Glomerular endothelial cell (primary cell): ENCODE measurements at places on chromosomes 4 and X. TPM values are rescaled to one million over a fixed set of nuclear protein-coding genes. Genes with fewer than 3 reads are reported as not detected.

DNA sequence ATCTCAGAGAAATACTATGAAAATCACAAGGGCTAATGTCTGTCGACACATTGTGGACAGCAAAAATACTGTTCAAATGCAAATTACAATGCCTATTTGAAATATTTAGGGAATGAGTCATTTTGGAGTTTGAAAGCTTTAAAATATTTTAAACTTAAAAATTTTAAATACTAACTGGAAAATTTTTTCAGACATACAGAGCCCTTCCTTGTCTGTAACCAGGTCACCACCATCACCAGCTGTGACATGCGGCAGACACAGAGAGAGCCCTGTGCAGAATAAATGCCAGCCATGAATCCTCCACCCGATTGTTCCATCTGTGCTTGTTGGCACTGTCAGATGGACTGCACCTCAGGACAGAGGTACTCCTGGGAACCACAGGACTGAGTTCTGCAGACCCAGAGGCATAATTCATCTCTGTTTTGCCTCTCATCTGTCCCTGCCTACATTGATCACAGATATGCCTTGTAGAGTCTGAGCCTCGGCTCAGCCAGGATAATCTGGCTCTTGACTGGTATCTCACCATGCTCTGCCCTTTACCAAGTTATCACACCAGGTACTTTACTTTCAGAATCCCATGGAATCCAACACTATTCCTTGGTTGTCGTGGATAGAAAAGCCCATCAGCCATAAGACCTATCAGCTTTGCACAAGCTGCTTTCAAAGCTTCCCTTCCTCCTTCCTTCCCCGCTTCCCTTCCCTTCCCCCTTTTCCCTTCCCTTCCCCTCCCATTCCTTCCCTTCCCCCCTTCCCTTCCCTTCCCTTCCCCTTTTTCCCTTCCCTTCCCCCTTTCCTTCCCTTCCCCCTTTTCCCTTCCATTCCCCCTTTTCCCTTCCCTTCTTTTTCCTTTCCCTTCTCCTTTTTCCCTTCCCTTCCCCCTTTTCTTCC lies 67.2 kb downstream of the TBC1D9 start:
- no peak for DNase-seq

DNA sequence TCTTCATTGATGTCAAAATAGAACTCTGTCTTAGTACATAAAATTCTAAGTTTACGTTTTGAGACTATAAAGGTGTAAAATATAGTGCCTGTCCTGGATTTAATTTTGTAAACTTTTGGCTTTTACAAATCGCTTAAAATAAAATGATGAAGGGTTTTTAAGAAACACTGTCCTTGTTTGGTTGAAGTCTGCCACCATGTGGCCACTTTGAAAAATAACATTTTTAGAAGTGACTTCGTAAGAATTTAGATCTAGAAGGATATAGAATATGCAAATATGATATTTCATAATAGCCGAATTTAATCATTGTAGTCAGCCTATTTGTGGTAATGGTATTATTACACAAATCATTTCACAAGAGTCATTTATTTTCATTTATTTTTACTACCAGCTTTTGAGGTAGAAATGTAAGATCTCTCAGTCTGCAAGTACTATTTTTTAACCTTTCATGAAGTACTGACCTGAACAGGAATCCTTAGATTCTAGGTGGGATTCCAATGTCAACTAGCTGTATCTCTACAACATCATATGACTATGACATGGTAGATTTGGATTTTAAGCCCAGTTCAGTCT lies 31.0 kb upstream of the FAT4 start:
- no peak for DNase-seq

GRCh38 chrX:141934059-141934641 lies 30.5 kb downstream of the MAGEC1 start:
- no peak for DNase-seq

MAB21L2 gene
- total RNA-seq, result 0.24 and 0.70 TPM in 2 replicates

PAGE1 gene
- total RNA-seq, result not detected in 2 replicates

AFAP1 gene
- 88.3 and 92.8 TPM in 2 replicates for total RNA-seq

DNA sequence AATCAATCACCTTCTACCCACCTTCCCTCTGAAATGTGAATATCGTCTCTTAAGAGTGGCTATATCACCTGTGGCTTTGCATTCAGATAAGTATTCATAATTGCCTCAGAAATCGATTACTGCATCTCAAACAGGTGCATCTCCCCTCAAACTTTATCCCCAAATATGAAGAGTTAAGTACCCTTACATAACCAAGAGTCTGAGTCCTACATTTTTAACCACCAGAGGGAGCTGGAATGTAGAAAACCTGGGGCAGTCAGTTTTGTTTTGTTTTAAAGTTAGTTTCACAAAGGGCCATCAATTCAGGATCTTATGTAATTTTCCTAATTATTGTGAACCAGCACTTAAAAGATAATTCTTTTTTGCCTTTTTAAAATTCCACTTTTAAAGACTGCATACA lies 5.7 kb downstream of the TCEANC start:
- no peak for DNase-seq

ZMAT1 gene
- 1.6 and 4.8 TPM in 2 replicates for total RNA-seq

DNA sequence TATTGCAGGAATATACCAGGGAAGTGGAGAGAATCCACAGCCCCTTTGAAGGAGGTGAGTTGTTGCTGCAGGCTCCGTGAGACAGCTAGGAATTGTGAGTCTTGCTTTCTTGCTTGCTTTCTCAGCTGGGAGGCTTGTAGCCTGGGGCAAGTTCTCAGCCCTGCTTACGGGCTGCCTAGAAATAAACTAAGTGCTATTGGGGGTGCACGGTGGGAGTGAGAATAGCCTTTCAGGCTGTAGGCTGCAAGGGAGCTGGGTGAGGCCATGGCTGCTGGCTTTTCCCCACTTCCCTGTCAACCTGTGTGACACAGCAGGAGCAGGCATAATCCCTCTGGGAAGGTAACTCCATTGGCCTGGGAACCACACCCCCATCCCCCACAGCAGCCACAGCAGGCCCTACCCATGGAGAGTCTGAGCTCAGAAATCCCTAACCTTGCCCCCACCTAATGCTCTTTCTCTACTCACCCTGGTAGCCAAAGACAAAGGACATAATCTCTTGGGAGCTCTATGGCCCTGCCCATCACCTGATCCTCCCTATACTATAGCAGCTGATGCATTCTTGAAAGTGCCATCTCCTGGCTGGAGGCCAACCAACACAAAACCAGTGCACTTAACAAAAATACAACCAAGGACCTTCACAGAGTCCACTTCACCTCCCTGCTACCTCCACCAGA lies 113.0 kb downstream of the MMRN1 start:
- DNase-seq, result no peak

SPP1 gene
- 6.7 and 33.4 TPM in 2 replicates for total RNA-seq

DNA sequence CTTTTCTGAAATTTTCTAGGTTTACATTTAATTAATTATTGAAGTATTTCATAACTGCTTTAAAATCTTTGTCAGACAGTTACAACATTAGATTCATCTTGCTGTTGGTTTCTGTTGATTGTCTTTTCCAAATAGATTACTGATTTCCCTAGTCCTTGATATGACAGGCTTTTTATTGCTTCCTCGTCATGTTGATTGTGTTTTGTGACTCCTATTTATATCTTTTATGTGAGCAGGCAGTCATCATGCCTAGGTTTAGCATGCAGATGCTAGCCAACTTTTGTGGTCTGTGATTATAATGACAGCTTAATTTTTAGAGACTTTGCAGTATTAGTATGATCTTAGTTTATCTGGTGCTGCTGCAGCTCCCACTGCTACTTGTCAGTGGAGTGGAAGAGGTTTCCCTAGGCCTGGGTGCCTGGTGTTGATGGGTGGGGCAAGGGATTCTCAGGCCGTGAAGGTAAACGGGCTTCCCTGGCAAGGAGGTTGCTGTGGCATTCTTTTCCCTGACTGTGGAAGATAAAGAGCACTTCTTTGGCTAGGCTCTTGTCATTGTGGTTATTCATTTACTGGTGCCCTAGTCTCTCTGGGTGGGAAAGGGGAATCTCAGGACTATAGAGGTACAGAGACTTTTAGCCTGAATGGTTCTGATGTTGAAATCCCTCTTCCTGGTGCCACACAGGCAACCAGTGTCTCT lies 65.7 kb downstream of the SERPINA7 start:
- no peak for DNase-seq

UBE2D3 gene
- 319 and 344 TPM in 2 replicates for total RNA-seq

KCNIP4 gene
- not detected in 2 replicates for total RNA-seq

- DNase-seq, result no peak
Measured at GRCh38 chrX:110462957-110463356, 104.3 kb downstream of the RTL9 start.

SMIM10L2A gene
- 1.3 and 1.5 TPM in 2 replicates for total RNA-seq

- DNase-seq, result no peak
Measured at GRCh38 chr4:187887906-187888305, 107.7 kb upstream of the ZFP42 start.

GRCh38 chrX:123291623-123292022 lies 107.5 kb downstream of the GRIA3 start:
- DNase-seq, result no peak

DNA sequence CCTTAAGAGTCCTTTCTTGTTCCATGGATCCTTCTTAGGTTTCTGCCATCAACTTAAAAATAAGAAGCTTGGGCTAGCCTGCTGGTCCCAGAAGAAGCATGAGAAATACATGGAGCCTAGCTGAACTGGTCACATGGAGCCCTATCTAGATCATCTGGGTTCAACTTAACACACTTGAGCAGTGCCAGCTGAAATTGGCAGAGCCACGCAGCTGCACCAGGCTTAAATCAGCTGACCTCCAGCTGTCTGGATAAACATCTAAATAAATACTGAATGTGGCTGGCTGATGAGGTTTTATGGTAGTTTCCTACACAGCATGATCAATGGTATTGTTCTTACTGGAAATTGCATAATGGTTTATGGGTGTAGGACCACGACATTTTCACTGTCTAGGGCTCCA lies 598.4 kb upstream of the FAM241A start:
- no peak for DNase-seq

DNA sequence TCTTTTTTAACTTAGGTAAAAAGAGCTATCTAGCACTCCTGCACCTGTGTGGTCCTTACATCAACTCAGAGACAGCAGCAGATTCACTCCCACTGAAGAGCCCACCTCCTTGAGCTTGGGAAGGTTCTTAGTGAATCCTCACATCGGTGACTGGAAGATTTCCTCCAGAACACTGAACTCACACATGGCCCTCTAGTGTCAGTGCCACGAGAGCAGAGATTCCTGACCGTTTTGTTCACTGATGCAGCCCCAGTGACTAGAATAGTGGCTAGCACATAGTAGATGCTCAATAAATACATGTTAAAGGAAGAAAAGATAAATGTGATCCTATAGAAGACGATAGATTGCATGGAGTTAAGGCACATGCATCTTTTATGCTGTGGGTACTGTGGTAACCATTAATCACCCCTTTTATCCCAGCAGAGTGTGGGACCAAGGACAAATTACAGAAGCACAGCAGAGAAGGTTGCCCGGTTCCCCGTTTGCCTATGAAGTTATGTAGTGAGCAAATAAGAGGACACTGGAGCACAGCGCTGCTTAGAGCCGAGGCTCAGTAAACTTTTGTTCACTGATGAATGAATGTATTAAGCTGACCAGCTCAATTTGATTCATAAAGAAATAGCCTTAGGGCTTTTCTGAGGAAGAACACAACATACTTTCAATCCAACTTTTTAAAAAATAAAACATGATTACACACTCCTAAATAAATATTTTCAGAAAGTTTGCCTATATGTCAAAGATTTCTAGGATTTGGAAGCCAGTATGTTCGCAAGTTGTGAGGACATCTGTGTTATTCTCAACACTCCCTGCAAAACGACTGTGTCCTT lies 8.7 kb downstream of the GASK1B start:
- DNase-seq, result no peak

DNA sequence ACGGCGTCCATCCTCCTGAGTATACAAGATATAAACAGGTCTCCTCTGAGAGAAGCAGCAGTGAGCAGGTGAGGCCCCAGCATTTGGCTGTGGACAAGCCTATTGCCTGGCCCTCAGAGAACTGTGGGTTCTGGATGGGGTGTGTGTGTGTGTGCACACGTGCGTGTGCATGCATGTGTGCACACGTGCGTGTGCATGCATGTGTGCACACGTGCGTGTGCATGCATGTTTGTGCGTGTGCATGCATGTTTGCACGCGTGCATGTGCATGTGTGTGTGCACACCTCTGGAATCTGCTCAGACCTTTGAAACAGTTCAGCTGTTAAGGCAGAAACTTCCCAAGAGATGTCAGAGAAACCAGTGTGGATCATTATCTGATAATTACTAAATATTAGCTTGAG lies 22.2 kb upstream of the FHL1 start:
- no peak for DNase-seq

FRG2 gene
- total RNA-seq, result not detected in 2 replicates

DNA sequence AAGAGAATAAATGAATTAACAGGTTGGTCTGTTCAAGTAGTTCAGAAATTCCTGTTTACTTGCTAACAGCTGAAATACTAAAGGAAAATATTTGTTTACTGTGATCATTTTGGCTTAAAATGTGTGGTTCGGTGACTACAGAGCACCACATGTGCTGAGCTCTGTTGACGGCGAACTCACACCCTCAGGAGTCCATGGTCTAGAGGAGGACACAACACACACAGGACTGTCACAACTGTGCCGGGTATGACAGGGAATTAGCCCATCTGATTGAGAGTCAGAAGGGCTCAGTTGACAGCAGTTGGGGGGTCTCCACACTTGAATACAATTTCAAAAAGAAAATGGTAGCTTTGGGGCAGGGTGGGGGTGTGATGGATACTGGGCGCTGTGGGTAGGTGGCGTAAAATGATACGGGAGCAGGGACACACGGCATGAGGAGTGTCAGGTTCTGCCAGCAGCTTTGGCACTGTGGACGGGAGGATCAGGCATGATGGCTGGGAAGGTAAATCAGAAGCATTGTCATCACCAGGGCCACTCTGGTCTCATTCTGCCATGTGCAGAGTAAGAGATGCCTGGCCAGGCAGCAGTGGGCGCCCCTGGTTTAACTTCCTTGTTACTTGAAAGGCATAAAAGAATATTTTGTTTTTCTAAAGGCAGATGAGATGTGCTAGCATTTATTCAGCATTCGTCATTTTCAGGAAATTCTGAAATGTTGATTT lies 33.3 kb downstream of the CLDN22 start:
- DNase-seq, result no peak

- no peak for DNase-seq
Measured at GRCh38 chr4:38931125-38931524, 63.5 kb downstream of the FAM114A1 start.

DNA sequence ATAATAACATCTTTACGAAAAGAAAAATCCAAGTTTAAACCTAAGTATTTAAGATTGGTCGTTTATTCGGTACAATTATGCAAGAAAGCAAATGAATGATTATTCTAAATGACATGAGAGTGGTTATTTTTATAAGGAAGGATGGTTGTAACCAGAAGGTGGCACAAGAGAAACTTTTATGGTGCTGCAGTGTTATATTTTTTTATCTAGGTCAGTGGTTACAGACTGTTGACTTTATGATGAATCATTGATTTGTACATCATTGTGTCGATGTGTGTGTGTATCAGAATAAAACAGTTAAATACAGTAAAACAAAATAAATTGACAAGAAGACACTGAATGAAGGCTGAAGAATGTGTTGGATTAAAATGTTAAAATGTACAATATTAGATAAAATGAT lies 9.8 kb downstream of the DCAF8L2 start:
- no peak for DNase-seq
